ENCODE measurements at places on chromosomes 7 and 10. TPM values are rescaled to one million over a fixed set of nuclear protein-coding genes. Genes with fewer than 3 reads are reported as not detected.

DNA sequence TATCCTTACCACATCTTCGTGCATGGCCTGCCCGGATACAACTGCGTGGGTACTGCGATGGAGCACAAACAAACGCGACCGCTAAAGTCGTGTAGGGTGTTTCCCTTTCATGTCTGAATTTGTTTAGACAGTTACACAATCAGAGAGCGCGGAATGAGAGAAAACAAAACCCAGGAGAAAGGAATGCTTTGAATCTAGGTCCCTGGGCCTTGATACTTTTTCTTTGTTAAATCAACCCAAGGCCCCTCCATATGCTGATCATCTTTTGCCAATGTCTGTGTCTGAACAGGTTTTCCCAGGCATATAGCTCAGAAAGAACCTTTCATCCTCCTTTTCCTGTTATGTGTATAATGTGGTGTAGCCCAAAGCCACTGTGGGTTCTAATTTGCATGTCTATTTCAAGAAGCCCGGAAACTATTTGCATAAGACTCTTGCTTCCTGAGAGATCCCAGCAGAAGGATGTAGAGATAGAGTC, 145.8 kb downstream of the FRMD4A start:
- DNase-seq: no peak

GRCh38 chr10:58674251-58674650, 161.6 kb downstream of the BICC1 start:
- no peak for DNase-seq

DNA sequence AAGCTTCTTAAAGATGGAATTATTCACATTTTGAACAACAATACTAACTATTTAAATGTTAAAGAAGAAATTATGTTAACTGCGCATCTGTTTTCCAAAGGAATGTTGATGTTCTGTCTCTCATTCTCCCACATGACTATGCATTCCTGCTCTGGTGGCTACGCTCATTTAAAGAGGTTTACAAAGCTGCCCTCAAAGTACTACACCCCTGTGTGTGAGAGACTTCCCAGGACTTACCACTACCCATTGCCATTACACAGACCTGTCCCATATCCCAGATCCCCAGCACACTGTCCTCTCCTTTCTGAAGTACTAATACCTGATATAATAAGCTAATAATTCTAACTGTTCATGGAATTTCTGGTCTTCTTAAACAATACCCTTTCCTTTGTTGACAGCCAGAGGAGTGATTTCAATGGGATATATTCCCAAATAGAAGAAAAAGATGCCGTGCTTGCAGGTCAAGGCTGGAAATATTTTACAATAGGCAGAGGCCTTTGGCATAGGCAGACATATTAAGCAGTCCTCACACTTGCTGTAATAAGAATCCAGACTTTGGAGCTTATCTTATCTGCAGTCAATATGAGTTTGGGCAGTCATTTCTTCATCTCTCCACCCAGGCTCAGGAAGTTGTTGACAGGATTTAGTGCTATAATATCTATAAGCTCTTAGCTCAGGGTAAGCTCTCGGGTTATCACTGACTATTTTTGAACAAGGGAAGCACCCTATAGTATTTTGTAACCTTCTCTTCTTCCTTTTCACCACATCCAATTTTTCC, 12.2 kb downstream of the LIPF start:
- DNase-seq: no peak

- DNase-seq: no peak
These were observed 155.2 kb downstream of the CUX1 start for GRCh38 chr7:101972627-101973026.

Gene FMC1
- 20.9 TPM for polyA plus RNA-seq

Gene PPP1R3C
- 161 TPM for polyA plus RNA-seq

Gene CISD1
- 25.2 TPM for polyA plus RNA-seq

All from forelimb muscle (tissue), 1 donor.